Activated T-helper 1 cell treated with Interleukin-2 at 50 U/mL for 16 hours (primary cell): ENCODE measurements at places on chromosomes 6 and 20.

DNA sequence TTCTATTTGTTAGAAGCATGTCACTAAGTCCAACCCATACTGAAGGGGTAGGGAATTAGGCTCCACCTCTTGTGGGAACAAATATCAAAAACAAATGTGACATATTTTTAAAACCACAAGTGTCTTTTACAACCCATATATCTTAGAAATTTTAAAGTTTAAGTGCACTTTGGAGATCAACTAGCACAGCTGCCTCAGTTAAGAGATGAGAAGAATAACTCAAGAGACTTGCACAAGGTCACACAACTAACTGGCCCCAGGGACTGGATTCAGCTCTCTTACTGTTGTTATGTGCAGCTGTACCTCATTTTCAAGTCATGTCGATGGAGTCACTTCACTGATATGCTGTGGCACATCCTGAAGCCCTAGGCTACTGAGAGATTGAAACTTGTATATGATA is 102.9 kb upstream of the BMP2 start:
- no peak for DNase-seq

DNA sequence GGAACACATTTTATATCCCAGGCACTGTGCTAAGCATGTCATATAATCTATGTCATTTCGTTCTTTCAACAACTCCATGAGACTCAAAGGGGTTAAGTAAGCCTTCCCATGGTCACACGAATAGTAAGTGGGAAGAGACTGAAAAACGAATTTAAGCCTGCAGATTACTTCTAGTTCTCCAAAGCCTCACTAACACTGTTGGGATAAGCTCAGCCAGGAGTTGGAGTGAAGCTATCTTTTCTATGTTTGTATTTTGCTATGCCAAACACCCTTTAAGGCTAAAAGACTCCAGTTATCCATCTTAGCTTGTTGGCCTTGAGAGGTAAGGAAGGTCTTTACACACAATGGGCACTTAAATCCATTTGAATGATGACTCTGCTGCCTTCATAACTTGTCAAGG is 148.1 kb upstream of the UST start:
- no peak for DNase-seq

- DNase-seq, result no peak
Measured at GRCh38 chr20:41888434-41888833, 270.3 kb upstream of the CHD6 start.

DNA sequence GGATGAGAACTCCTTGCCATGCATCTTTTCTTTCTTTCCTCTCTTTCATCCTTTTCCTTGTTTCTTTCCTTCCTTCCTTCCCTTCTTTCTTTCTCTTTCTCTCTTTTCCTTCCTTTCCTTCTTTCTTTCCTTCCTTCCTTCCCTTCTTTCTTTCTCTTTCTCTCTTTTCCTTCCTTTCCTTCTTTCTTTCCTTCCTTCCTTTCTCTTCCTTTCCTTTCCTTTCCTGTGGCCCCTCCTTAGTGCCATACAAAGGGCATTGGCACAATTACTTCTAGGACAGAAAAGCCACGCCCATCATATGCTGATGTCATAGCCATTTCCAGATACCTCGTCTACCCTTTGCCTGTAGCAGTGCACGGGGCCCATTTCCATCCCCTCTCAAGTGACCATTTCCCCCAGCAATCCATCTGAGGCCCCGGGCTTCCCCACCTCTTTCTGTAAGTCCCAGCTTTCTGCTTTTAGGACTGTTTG is 2.2 kb upstream of the CENPB start:
- DNase-seq, result no peak

GRCh38 chr6:137283940-137284810 is 65.0 kb upstream of the IFNGR1 start:
- no peak for DNase-seq

- DNase-seq, result no peak
Measured at GRCh38 chr6:1296542-1296941, 15.4 kb upstream of the FOXQ1 start.

GRCh38 chr6:53258774-53259155 is 90.0 kb downstream of the ELOVL5 start:
- no peak for DNase-seq

- DNase-seq, result no peak
Measured at GRCh38 chr6:112571488-112572270, 224.5 kb downstream of the RFPL4B start.

DNA sequence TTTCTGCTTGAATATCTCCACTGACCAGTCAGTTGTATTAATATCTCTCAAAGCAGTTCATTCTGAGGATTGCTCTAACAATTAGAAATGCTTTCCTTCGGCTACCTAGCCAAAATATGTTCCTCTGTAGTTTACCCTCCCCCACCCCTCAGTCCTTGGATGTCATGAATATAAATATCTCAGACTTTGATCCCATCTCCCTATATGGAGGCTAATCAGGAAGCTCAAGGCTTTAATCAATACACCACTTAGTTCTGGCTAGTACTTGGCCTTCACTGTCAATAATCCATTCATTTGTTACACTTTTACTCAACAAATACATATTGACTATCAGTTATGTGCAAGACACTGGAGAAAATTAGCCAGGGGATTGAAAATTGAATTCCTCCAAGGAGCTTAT is 60.1 kb downstream of the CLIC5 start:
- DNase-seq, result no peak

DNA sequence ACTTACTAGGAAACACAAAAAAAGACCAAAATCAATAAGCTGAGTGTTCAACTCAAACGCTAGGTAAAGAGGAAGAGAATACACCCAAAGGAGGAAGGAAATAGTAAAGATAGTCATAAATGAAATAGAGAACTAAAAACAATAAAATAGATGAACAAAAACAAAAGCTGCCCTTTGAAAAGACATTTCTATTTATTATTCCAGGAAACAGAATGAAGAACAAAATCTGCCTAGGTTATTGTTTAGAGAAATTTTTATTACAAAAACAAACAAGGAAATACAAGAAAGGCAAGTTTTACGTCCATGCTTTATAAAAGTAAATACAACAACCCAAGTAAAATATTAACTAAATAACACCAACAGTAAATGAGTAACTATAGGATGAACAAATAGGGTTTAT is 20.1 kb downstream of the HLA-DMB start:
- no peak for DNase-seq

GRCh38 chr6:33072508-33073100 is 845 bp downstream of the HLA-DPA1 start:
- DNase-seq, result no peak

DNA sequence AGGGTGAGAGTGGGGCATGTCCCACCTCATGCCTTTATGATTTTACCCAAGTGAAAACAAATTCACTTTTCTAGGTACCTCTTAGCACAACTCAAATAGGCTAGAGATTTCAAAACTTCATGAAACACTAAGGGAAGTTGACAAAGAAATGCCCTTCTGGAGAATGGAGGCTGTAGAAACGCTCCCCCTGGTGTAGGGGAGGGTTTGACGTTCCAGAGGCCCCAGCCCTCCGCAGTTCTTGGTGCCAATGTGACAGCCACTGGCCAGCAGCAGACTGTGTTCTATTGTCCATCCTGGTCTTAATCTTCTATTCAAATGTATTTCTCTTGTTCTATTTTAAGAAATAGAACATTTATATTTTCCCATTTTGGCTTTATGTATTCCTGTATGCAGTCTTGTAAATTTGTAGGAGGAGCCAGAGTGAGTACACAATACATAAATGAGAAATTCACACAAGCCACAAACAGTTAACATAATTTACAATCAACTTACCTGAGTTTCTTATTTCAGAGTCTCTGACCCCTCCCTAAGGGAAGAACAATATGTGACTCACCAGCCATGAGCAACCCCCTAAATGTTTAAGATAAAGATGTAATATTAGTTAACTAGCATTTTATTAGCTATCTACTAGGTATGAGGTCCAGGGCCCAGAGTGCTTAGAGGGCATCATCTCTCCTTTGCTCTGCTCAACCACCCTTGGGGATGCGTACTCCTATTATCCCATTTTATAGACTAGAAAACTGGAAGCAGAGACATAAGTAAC is 8.8 kb upstream of the MUC21 start:
- no peak for DNase-seq

GRCh38 chr6:36779227-36779626 is 60.0 kb downstream of the CPNE5 start:
- DNase-seq, result no peak

- no peak for DNase-seq
Measured at GRCh38 chr6:38262609-38263008, 377.1 kb downstream of the BTBD9 start.

DNA sequence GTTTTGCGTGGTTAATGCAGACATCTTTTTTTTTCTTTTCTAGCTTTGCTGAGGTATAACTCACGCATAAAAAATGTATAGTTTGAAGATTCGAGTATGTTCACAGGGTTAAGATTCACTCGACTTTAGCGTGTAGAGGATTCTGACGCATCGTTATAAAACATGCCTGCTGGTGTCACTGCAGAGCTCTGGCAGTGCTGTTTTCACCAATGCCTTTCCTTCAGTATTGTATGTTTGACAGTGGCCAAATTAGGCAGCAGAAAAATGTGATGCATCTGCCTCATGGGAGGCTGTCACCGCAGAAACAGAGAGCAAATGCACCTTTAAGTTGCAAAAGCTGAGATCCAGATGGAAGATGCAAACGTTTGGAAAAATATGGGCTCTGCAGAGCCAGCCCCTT is 18.0 kb upstream of the SIRPB2 start:
- no peak for DNase-seq

DNA sequence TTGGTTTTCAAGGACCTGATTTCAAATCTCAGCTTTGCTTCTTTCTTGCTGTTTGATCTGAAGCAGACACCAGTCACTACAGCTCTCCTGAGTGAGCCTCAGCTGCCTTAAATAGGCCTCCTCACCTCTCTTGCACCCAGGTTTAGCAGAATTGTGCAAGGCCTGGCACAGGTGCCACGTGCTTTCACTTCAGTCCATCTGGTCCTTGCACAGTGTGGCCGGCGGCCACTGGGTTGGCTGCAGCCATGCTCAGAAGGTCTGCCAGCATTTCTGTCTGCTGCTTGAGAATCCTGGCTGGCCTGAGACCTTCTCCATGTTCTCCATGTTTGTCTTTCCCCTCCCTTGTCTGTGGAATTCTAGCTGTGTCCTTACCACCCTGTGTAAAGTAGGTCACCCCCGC is 14.5 kb upstream of the DAAM2 start:
- DNase-seq, result no peak

DNA sequence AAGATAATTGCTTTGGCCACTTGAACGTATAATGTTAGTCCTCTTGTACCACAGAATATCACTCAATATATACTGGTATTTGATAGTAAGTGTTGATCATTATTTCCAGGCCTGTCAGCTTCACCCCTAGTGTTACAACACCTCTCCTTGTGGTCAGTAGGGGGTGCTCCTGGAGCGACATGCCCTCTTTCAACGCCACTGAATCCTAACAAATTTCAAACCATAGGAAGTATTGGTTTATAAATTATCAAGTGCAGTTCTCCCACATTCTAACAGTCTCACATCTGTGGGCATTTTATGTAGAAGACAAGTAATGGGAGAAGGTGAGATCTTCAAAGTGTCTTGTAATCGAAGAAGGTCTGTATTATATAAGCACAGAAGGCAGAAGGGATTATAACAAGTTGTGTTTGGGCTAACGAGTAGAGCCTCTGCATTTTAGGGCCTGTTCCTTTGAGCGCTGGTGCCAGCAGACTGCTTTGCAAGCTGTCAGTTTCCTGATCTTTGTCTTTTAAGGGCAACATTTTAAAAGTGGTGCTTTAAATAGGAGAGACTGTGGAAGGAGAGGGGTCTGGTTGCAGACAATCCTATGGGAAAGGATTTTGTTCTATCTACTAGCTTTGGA is 57.1 kb upstream of the CEP162 start:
- DNase-seq, result no peak

DNA sequence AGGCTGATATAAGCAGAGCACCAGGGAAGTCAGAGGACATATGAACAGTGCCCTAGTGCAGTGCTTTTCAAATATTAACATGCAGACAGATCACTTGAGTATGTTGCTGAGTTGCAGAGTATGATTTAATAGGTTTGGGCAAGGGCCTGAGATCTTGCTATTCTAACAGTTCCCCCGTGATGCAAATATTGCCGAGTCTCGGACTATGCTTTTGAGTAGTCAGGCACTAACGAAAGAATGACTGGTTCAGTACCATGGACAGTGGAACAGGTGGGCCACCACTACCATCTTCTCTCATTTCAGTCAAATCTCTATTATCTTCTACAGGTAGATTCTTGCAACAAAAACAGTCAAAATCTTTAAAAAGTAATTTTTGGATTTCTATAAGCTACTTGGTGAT is 3.7 kb upstream of the TMEM200A start:
- DNase-seq, result no peak

DNA sequence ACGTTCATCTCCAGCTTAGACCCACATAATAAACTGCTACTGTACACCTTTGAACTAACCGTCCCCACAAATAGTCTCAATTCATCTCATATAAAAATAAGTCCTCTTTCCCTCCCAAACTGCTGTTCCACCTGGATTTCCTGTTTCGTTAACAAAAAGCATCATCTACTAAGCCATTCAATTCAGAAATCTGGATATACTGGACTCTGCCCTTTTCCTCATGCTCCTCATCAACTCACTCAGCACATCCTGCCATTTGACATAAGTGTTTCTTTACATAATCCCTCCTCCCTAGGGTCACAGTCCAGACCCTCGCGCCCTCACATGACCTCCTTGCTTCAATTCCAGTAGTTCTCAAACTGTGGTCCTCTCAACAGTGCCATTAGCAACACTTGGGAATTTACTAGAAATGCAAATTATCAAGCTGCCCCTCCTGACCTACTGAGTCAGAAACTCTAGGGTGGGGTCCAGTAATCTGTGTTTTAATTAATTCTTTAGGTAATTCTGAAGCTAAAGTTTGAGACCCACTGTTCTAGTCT is 4.5 kb downstream of the MKKS start:
- DNase-seq, result no peak

GRCh38 chr20:35191419-35192117 is 19.7 kb downstream of the PROCR start:
- DNase-seq, result no peak

- no peak for DNase-seq
Measured at GRCh38 chr6:104638841-104639290, 220.9 kb downstream of the HACE1 start.

DNA sequence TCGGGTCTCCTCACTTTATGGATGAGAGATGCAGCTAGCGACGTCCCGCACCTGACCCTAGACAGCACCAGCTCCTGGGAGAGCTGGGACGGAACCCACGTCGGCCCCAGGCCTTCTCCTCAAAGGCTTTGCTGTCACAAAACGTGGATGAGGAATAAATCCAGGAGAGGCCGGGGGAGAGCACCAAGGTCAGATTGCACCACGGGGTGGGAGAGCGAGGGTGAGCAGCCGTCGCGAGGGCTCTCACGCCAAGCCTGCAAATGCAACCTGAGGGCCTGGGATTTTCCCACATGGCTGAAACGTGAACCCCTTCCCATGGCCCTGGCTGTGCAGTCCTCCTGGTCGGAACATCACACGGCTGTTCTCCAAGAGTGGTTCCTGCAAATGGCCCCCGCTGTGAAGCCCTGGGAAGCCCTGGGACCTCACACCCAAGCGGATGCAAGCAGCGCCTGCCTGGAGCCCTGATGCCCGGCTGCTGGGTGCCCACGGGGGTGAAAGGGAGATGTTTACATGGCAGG is 45.3 kb downstream of the DLL1 start:
- no peak for DNase-seq

GRCh38 chr6:70094156-70094555 is 208.7 kb downstream of the COL9A1 start:
- no peak for DNase-seq

- no peak for DNase-seq
Measured at GRCh38 chr20:4046311-4046924, 31.1 kb upstream of the RNF24 start.

- DNase-seq, result no peak
Measured at GRCh38 chr20:63062188-63063140, 55.7 kb upstream of the BHLHE23 start.

- DNase-seq, result no peak
Measured at GRCh38 chr6:48290595-48290994, 179.6 kb upstream of the PTCHD4 start.
